ENCODE measurements at places on chromosomes 7 and 10. TPM values are rescaled to one million over a fixed set of nuclear protein-coding genes. Genes with fewer than 3 reads are reported as not detected.

DNA sequence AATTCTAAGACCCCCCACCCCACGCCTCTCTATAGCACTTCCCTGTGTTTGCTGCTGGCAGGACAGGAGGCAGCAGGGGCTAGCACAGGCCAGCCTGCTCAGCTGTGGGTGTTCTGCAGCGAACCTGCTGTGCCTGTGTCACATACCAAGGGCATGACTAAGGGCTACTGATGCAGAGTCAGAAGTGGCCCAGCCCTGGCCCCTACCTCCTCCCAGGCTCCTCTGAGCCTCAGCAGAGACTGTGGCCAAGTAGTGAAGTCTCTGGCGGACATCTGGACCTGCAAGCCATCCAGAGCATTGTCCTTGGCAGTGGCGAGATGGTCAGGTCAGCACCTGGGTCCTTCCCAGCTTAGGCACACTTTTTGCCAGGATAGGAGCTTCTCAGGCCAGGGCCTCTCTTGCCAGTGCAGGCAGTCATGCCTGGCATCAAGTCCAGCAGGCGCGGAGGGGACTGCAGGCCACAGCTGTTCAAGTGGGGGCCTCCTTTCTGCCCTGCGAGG is 116.3 kb upstream of the RET start:
- no peaks in the 10 kb centered on the region for H3K36me3 ChIP-seq
- H3K27me3 ChIP-seq: no peaks in the 10 kb centered on the region
- no peak overlapping the region for H3K4me3 ChIP-seq
- H3K27ac ChIP-seq: no peak overlapping the region

- no peaks in the 10 kb centered on the region for H3K36me3 ChIP-seq
- no peaks in the 10 kb centered on the region for H3K27me3 ChIP-seq
- H3K4me1 ChIP-seq: no peaks in the 10 kb centered on the region
- DNase-seq: no peak
Measured at GRCh38 chr10:99394761-99395386, 35.5 kb downstream of the GOT1 start.

DNA sequence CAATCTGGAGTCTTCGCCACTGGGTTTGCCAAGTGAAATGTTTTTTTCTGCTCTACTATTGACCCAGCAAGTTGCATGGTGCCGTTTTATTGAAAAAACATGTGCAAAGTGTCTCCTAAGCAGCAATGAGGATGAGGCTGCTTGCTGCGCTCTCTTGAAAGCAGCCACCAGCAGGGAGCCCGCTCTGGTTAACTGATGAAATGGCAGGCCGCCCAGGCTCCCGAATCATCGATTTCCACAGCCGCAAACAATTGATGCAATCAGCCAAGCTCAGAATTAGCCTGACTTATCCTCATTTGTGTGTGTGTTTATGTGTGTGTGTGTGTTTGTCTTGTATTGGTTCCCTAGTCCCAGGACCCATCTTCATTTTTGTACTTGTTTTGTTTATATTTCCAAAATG is 22.2 kb upstream of the LYZL1 start:
- H3K27me3 ChIP-seq: no peaks in the 10 kb centered on the region
- H3K36me3 ChIP-seq: no peaks in the 10 kb centered on the region
- H3K4me1 ChIP-seq: no peaks in the 10 kb centered on the region
- H3K4me3 ChIP-seq: no peak overlapping the region

- H3K36me3 ChIP-seq: no peaks in the 10 kb centered on the region
- no peak for DNase-seq
- no peaks in the 10 kb centered on the region for H3K27me3 ChIP-seq
- H3K27ac ChIP-seq: no peak overlapping the region
- H3K4me1 ChIP-seq: no peaks in the 10 kb centered on the region
- H3K4me3 ChIP-seq: no peak overlapping the region
Measured at GRCh38 chr7:15471669-15471950, 90.2 kb downstream of the AGMO start.

DNA sequence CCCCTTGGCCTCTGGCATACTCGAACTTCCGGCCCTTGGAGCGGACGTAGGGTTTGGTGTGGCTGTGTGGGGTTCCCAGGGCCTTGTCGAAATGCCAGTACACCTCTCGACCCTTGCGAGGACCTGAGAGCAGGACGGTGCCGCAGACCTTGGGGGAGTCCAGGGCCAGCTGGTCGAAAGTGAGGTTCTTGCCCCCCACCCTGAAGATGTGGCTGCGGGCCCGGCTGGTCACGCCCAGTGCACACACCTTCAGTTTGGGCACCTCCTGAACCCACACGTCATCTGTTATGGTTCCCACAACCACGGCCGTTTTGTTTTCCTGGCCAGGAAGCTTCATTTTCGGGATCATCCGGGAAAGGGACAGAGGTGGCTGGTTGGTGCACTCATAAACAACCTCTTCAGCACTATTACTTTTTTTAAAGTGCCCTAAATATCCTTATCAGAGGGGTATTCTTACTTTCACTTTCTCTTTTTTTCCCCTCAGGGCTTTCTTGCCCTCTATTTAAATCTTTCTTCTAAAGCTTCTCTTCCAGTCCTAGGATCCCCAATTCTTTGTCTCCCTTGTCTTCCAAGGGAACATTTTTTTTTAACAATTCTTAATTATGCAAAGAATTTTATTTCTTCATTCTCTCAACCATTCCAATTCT is 44.9 kb upstream of the FAM3C start:
- no peaks in the 10 kb centered on the region for H3K36me3 ChIP-seq
- DNase-seq: no peak
- H3K4me3 ChIP-seq: no peak overlapping the region
- H3K27me3 ChIP-seq: no peaks in the 10 kb centered on the region
- peaks cover 29% of the 10 kb centered on the region for H3K4me1 ChIP-seq

DNA sequence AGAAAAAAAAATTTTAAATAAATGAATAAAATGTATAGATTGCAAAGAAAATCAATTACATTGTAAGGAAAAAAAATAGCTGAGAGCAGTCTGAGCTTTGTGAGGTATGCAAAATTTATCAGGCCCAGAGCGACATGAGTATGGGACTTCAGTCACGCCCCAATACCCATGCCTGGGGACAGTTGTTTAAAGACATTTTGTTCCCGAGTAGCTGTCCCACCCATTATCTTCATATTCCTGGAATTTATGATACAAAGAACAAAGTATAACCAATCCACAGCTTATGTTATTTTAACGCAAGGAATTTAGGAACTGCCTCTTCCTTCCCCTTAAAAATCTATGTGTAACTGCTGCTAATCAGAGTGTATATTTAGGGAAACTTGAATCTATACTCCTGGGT is 1.6 kb upstream of the PON2 start:
- H3K27me3 ChIP-seq: no peaks in the 10 kb centered on the region
- no peaks in the 10 kb centered on the region for H3K4me1 ChIP-seq
- H3K4me3 ChIP-seq: no peak overlapping the region
- H3K27ac ChIP-seq: no peak overlapping the region

- no peak overlapping the region for H3K4me3 ChIP-seq
- H3K4me1 ChIP-seq: no peaks in the 10 kb centered on the region
- H3K36me3 ChIP-seq: no peaks in the 10 kb centered on the region
- H3K27ac ChIP-seq: no peak overlapping the region
- DNase-seq: no peak
Measured at GRCh38 chr10:69902835-69903535, 101.3 kb downstream of the COL13A1 start.

DNA sequence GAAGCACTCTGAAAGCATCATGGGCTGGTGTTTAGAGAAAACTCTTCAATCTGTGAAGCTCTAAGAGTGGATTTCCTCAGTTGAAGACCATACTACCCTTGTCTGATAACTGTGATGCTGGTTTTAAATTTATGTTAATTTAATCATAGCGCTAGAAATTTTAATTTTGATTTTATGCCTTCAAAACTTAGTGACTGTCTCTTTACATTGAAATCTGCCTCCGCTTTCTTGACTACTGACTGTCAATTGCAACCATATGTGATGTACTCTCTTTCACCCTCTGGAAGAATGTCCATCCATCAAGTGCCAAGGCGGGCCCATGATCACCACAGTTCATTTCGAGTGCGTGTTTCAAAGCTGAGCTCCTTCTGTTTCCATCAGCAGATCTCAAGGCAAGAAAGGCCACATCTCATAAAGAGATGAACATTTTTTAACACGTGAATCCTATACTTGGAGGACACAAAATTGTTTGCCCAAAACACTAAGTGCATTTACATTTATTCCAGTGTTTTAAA is 147.1 kb downstream of the ITGA8 start:
- no peaks in the 10 kb centered on the region for H3K36me3 ChIP-seq
- no peak overlapping the region for H3K27ac ChIP-seq
- H3K4me1 ChIP-seq: no peaks in the 10 kb centered on the region
- DNase-seq: no peak
- no peak overlapping the region for H3K4me3 ChIP-seq
- H3K27me3 ChIP-seq: no peaks in the 10 kb centered on the region

DNA sequence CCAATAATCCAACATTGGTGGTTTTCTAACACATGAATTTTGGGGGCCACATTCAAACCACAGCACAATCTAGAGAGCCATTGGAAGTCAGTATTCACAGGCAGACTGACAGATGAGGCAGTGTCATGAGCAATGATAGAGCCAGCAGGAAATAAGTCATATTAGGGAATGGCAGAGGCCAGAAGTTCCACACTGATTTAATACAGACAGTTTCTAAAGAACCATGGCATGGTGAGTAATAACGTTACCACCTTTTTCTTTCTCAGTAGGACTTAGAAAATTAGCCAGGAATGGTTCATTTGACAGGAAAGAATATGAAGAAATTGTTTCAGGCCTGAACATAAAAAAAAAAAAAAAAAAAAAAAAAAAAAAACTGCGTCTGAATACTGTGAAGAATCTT is 210.3 kb downstream of the GPAM start:
- no peaks in the 10 kb centered on the region for H3K4me1 ChIP-seq
- H3K4me3 ChIP-seq: no peak overlapping the region
- no peaks in the 10 kb centered on the region for H3K36me3 ChIP-seq
- DNase-seq: no peak
- no peak overlapping the region for H3K27ac ChIP-seq

GRCh38 chr10:127283017-127283416 is 86.6 kb upstream of the INSYN2A start:
- H3K4me3 ChIP-seq: no peak overlapping the region
- H3K27me3 ChIP-seq: no peaks in the 10 kb centered on the region
- DNase-seq: no peak

- H3K27me3 ChIP-seq: no peaks in the 10 kb centered on the region
- H3K27ac ChIP-seq: no peak overlapping the region
- no peaks in the 10 kb centered on the region for H3K36me3 ChIP-seq
Measured at GRCh38 chr10:79269443-79269842, 77.8 kb upstream of the PPIF start.

DNA sequence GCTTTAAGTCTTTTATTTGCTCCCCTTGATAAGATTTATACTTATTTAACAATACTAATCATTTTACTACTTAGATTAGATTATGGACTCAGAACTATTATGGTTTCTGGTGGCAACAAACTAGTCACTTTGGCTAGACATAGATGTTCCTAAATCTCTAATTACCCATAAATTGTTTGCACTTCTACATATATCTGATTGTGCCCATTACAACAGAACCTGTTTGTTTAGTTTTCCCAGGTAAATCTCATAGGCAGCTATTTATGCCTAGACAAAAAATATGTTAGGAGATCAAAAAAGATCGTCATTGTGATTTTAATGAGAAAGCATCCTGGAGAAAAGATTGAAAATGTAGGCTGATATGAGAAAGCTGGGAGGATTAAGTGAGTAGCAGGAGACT is 14.4 kb downstream of the UBN2 start:
- H3K4me3 ChIP-seq: no peak overlapping the region
- H3K4me1 ChIP-seq: no peaks in the 10 kb centered on the region
- no peaks in the 10 kb centered on the region for H3K36me3 ChIP-seq
- no peak overlapping the region for H3K27ac ChIP-seq
- H3K27me3 ChIP-seq: no peaks in the 10 kb centered on the region

DNA sequence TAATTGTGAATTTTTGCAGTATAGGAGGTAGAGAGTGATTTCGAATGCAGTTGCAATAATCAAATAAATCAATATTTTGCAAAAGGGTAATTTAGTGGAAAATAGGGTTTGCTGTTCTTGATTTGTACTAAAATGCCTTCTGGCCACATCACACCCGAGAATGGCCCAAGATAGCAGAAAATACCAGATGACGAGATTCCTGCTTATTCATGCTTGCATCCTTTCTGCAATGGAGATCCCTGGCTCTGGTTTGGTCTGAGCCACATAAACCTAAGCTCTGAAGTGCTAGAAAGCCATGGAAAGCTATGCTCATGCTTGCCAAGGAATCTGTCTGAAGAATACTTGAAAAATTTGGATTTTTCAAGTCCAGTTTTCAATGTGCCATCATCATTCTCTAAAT is 634.2 kb upstream of the COBL start:
- no peak overlapping the region for H3K4me3 ChIP-seq
- DNase-seq: no peak
- H3K27ac ChIP-seq: no peak overlapping the region
- H3K27me3 ChIP-seq: no peaks in the 10 kb centered on the region
- H3K4me1 ChIP-seq: no peaks in the 10 kb centered on the region
- no peaks in the 10 kb centered on the region for H3K36me3 ChIP-seq

DNA sequence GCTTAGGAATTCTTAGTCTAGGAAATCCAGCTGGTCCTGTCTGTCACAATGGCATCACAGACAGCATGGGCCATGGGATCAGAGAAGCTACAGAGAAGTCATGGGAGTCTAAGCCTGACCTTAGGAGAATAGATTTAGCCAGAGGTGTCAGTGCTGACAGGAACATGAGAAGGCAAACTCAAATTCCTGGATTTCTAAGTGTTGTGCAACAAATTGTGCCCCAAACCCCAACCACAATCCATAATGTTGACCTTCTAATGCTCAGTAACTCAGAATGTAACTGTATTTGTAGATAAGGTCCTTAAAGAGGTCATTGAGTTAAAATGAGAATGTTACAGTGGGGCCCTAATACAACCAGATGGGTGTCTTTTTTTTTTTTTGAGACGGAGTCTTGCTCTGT is 95.9 kb upstream of the RHOBTB1 start:
- no peak for DNase-seq
- no peak overlapping the region for H3K27ac ChIP-seq
- no peak overlapping the region for H3K4me3 ChIP-seq
- H3K4me1 ChIP-seq: no peaks in the 10 kb centered on the region

DNA sequence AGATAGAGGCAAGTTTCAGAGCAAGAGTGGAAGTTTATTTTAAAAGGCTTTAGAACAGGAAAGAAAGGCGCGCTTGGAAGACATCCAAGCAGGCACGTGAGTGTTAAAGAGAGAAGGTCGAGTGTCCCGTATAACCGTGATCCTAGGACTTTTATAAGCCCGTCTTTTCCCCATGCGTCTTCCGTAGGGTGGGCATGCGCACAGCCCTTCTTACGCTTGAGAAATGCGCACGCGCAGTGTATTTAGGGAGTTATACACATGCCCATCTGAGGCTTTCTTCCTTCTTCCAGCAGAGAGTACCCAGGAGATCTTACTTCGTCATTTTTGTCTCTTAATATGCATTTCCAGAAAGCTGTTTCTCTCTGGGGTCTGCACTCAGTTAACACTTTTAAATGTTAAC is 52.4 kb downstream of the CALD1 start:
- H3K4me1 ChIP-seq: no peaks in the 10 kb centered on the region
- H3K27ac ChIP-seq: no peak overlapping the region
- no peaks in the 10 kb centered on the region for H3K27me3 ChIP-seq
- no peak for DNase-seq
- H3K4me3 ChIP-seq: no peak overlapping the region

- no peaks in the 10 kb centered on the region for H3K36me3 ChIP-seq
- no peak overlapping the region for H3K4me3 ChIP-seq
- no peaks in the 10 kb centered on the region for H3K4me1 ChIP-seq
- DNase-seq: no peak
Measured at GRCh38 chr10:63410633-63411032, 55.1 kb downstream of the JMJD1C start.

Gene AOAH
- 6.3 TPM for total RNA-seq

Gene C7orf33
- total RNA-seq: not detected

Gene FAM25G
- total RNA-seq: not detected

Gene NPY
- total RNA-seq: not detected

Gene TFR2
- total RNA-seq: 4.0 TPM

Gene FAM237B
- total RNA-seq: not detected

Gene MBL2
- not detected for total RNA-seq

Measured in naive thymus-derived CD4-positive, alpha-beta T cell (primary cell).